Dermis blood vessel endothelial cell (primary cell): ENCODE measurements at places on chromosomes 1 and 21. TPM values are rescaled to one million over a fixed set of nuclear protein-coding genes. Genes with fewer than 3 reads are reported as not detected.

- peak; percentile 34 for DNase-seq
These were observed 18.8 kb downstream of the ELF3 start for GRCh38 chr1:202029171-202029665.

DNA sequence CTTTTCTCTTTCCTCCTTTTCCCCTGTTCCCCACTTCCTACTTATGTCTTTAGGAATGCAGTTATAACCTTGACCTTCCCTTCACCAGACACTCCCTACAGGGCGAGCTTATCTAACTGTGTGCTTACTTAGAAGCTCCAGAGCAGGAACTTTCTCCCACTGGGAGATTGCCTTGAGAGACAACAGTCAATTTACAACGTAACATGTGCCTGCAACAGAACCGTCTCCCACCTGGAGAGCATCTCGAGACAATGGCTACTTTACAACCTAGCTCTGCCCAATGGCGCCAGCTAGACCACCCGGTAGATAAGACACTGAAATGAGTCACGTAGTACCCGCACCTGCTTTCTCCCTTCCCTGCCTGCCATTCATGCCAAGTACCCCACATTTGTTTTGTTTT lies 16.7 kb downstream of the HMGN1 start:
- no peak for DNase-seq

The RAB3B gene
- 1.0 and 5.4 TPM in 2 replicates for total RNA-seq

DNA sequence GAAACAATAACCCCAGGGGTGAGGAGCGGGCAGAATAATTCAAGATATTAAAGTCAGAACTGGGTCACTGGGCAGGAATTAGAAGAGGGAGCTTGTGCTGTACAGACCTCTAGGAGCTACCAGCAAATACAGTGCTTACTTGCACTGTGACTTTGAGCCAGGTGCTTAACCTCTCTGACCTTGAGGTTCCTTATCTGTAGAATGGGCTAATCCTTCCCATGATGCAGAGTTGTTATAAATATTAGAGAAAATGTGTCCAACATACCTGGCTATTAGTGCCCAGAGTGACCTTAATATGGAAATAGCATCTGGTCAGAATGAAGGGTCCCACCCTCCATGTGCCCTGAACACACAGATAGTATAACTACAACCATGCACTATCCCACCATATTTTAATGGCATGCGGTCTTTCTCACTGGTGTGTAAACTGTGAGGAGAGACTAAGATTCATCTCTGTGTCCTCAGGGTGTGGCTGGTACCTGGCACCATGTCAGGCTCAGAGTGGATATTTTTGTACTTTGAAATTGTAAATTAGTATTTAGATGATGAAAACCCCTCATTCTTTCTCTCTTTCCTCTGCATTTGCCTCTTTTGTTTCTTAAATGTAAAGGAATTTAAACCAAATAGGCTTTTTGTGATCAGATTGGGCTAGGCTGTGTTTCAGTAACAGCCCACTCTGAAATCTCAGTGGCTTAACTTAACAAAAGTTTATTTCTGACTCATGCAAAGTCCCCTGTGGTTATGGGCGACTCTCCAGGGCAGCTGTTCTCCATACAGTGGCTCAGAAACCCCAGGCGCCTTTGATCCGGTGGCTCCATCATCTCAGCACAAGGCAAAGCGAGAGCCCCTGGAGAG lies 60.0 kb upstream of the ROR1 start:
- no peak for DNase-seq

The UBXN10 gene
- total RNA-seq, result 0.05 TPM in 1 of 2 replicates, not detected in the other

DNA sequence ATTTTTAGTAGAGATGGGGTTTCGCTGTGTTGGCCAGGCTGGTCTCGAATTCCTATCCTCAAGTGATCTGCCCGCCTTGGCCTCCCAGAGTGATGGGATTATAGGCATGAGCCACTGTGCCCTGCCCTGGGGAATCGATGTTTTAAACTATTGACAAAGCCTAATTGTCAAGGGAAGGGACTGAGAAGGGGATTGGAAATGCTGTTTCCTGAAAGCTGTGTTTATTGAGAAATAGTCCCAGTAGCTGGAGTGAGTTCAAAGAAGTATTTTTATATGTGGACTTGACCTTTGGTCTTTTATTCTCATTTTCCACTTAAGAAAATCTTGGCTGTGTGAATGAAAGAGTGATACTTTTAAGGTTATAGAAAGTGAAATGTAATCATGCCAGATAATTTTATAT lies 47.5 kb downstream of the KIF1B start:
- peak; percentile 34 for DNase-seq

The OR2G6 gene
- total RNA-seq, result not detected in 2 replicates

The ANXA9 gene
- not detected in 2 replicates for total RNA-seq

The FAM131C gene
- not detected in 2 replicates for total RNA-seq

- peak; percentile 52 for DNase-seq
These were observed 12.0 kb upstream of the RHBG start for GRCh38 chr1:156356875-156357534.

The TNFRSF9 gene
- total RNA-seq, result 0.09 and 0.51 TPM in 2 replicates

- DNase-seq, result peak; percentile 87
These were observed 88.0 kb upstream of the SLFNL1 start for GRCh38 chr1:41109310-41110197.

The MTARC1 gene
- total RNA-seq, result 1.9 and 3.9 TPM in 2 replicates

DNA sequence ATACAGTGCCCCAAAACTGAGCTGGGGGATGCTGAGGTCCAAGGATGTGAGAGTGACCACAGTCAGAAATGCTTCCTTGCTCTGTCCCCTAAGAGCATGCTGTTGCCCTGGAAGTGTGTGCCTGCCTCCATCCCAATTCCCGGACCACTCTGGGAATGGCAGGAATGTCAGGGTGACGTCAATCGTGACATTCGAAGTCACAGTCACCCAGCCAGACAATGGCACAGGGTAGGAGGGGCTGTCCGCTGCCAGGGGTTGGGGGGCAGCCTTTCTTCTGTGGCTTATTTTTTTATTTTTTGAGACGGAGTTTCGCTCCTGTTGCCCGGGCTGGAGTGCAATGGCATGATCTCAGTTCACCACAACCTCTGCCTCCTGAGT lies 22.3 kb downstream of the MEF2D start:
- no peak for DNase-seq

- DNase-seq, result no peak
These were observed 78.8 kb upstream of the ATP5PO start for GRCh38 chr21:33994373-33994772.

DNA sequence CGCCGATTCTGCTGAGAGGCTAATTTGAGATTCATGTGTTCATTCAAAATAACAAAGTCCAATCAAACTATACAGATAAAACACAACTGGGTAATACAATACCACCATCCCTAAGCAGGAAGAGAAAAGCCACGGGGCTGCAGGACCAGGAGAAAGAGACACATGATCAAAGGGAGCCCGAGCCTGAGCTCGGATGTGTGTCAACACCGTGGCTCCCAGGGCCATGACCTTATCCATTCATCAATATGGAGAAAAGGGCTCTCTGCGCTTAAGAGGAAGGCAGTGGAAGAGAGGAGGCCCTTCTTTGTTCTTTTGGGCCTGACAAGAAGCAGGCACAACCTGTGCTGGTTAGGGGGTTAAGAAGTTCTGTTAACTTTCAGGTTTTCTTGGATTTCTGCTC lies 56.7 kb downstream of the HUNK start:
- no peak for DNase-seq

The GON4L gene
- total RNA-seq, result 31.8 and 34.3 TPM in 2 replicates

The SAMD11 gene
- total RNA-seq, result 0.19 and 0.68 TPM in 2 replicates

- peak; percentile 68 for DNase-seq
These were observed 13.6 kb downstream of the DNAJC11 start for GRCh38 chr1:6688001-6688400.

DNA sequence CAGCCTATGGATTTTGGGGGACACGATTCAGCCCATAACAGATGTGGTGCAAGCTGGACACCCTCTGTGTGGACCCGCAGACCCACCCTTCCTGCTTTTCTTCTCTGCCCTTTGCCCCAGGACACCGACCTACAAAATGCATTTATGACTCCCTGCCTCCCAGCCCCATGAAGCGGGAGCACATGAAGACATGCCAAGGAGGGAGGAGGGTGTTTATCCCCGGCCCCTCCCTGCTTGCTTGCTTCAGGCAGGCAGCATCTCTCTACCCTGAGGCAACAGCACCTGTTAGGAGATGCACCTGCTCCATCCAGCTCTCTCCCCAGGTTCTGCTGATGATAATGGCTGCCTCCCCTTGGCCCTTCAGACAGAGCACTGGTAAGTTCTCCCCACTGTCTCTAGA lies 187.5 kb downstream of the PSMG1 start:
- DNase-seq, result no peak

- no peak for DNase-seq
These were observed 141.1 kb downstream of the TRIM33 start for GRCh38 chr1:114369930-114370329.

The GALNT2 gene
- 49.4 and 90.3 TPM in 2 replicates for total RNA-seq

The PLD5 gene
- total RNA-seq, result not detected in 2 replicates

GRCh38 chr1:164256456-164256855 lies 302.5 kb upstream of the PBX1 start:
- DNase-seq, result no peak

The AIRE gene
- not detected in 2 replicates for total RNA-seq

- no peak for DNase-seq
These were observed 2.9 kb downstream of the SMIM12 start for GRCh38 chr1:34856697-34857096.

The FAM110D gene
- 11.6 and 12.9 TPM in 2 replicates for total RNA-seq

- DNase-seq, result no peak
These were observed 627.4 kb upstream of the NR5A2 start for GRCh38 chr1:199399996-199400724.

GRCh38 chr1:91129458-91129857 lies 107.6 kb upstream of the ZNF644 start:
- DNase-seq, result no peak

DNA sequence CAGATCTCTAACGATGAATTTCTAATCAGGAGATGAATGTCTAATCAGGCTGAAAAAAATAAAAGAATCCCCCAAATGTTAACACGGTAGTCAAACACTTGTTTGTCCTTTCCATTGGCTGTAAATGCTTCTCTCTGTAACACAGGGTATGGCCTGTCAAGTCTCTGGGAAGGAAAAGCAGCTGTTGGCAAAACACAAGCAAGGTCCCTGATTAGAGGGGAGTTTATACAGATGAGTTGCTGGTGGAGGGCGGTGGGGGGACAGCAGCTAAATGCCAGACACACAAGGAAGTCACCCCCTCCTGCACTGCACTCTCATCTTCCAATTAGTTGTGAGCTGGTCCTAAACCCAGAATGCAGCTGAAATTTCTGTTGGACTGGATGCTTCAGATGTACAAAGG lies 51.0 kb downstream of the PGBD5 start:
- no peak for DNase-seq

The MOV10 gene
- total RNA-seq, result 62.8 and 85.2 TPM in 2 replicates

The RGS5 gene
- total RNA-seq, result 1.6 and 5.3 TPM in 2 replicates

- DNase-seq, result peak; percentile 87
These were observed 31.7 kb downstream of the IFNGR2 start for GRCh38 chr21:33434770-33435360.

- DNase-seq, result peak; percentile 71
These were observed 45.7 kb downstream of the ATP2B4 start for GRCh38 chr1:203672346-203672745.

- peak; percentile 68 for DNase-seq
These were observed 154.2 kb upstream of the RUNX1 start for GRCh38 chr21:35203093-35203977.
